ENCODE measurements at places on chromosomes 6 and 20. TPM values are rescaled to one million over a fixed set of nuclear protein-coding genes. Genes with fewer than 3 reads are reported as not detected.
A peak's percentile ranks its signal among the peaks of the same experiment; 100 is the strongest.

DNA sequence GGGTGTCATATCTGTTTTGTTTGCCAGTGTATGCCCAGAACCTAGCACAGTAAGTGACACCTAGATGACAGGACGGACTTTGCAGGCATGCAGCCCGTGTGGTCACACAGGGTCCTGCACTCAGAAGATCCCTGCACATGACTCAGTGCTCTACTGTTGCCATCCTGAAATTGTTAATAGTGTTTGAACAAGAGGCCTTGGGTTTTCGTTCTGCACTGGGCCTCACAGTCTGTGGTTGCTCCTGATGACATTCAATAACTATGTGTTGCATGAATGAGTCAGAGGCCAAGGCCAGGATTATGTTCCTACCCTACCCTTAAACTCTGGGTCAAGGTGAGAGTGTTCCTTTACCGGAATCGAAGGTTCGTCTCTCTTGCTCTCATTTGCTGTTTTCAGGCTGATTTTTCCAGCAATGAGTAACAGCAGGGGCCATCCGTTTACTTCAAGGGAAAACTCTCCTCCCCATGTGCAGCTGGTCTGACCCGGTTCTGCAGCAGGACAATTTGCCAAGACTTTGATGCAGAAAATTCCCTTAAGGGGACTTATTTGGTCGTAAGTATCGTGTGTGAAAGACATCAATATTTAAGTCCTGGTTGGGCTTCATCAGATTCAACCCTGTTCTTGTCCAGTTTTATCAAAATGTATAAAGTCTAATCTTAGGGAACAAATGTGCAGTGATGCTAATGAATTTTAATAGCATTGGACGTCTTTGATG, 13.0 kb upstream of the PFDN4 start:
- DNase-seq: no peak

The EMILIN3 gene
- total RNA-seq: 1.8 TPM

DNA sequence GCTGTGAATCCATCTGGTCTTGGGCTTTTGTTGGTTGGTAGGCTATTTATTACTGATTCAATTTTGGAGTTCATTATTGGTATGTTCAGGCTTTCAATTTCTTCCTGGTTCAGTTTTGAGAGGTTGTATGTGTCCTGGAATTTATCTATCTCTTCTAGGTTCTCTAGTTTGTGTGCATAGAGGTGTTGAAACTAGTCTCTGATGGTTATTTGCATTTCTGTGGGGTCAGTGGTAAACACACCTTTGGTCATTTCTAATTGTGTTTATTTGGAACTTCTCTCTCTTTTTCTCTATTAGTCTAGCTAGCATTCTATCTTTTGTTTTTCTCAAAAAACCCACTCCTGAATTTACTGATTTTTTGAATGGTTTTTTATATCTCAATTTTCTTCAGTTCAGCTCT, 70.1 kb upstream of the IRAK1BP1 start:
- no peak for DNase-seq

GRCh38 chr6:112249489-112249888, 4.9 kb downstream of the LAMA4 start:
- no peak for DNase-seq

GRCh38 chr20:25237610-25238318, 10.1 kb upstream of the PYGB start:
- DNase-seq: peak; percentile 95

The SLC12A5 gene
- not detected for total RNA-seq

GRCh38 chr6:132937466-132937906, 123.1 kb downstream of the RPS12 start:
- no peak for DNase-seq

The RAB44 gene
- 0.12 TPM for total RNA-seq

The RNF182 gene
- 0.67 TPM for total RNA-seq

The ZBTB24 gene
- 4.5 TPM for total RNA-seq

DNA sequence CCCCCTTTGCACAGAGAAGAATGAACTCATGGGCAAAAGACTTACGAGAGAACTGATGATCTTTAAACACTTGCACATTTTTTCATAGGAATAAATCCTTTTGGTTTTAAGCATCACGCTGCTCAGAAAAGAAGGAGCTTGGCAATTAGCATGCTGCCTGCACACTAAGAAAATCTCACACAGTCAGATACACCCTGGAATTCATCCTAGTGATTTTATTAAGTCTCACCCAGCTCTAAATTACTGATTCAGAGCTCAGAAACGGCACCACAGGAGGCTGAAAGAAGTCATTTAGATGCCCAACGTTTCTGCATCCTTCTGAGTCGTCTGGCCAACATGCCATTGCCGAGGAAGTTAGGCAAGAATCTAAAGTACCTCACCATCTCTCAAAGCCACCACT, 18.0 kb upstream of the NRSN1 start:
- no peak for DNase-seq

DNA sequence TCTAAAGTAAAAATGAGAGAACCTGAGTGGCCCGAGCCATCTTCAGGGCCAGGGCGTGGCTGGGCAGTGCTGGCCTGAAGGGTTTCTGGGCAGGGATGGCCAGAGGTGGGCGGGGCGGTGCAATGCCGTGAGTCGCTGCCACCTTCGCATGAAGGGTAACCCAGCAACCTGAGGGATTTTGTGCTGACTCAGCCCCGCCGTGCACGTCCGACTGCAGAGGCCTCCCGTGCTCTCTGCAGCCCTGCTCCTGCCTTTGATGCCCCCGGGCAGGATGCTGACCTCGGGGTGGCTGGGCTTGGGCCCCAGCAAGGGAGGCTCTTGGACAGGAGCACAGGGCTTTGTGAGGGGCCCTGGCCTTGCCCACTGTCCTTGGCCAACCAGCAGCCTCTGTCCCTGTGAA, 81.7 kb upstream of the GATA5 start:
- no peak for DNase-seq

The HINT3 gene
- 16.6 TPM for total RNA-seq

The PPP1R3D gene
- 6.9 TPM for total RNA-seq

The CCM2L gene
- 8.1 TPM for total RNA-seq

The CUL7 gene
- total RNA-seq: 6.5 TPM

The POPDC3 gene
- 57.6 TPM for total RNA-seq

The VSX1 gene
- total RNA-seq: not detected

The NAPB gene
- 4.8 TPM for total RNA-seq

GRCh38 chr6:148570456-148570855, 176.4 kb upstream of the UST start:
- DNase-seq: no peak

DNA sequence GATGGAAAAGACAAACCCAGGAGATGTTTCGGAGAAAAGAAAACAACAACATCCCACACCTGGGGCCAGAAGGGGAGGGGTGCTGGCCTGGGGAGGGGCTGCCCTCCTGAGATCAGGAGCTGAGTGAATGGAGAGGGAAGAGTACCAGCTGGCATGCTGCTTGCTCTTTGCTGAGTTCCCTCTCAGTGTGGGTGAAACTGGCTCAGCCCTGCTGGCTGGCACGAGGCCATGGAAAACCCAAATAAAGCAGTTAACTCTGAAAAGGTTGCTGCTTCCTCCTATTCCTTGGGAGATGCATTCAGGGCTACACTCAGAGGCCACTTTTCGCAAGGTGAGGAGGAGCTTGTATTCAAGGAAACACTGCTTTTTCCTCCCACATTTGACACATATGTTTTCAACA, 8.0 kb upstream of the KCNK16 start:
- no peak for DNase-seq

DNA sequence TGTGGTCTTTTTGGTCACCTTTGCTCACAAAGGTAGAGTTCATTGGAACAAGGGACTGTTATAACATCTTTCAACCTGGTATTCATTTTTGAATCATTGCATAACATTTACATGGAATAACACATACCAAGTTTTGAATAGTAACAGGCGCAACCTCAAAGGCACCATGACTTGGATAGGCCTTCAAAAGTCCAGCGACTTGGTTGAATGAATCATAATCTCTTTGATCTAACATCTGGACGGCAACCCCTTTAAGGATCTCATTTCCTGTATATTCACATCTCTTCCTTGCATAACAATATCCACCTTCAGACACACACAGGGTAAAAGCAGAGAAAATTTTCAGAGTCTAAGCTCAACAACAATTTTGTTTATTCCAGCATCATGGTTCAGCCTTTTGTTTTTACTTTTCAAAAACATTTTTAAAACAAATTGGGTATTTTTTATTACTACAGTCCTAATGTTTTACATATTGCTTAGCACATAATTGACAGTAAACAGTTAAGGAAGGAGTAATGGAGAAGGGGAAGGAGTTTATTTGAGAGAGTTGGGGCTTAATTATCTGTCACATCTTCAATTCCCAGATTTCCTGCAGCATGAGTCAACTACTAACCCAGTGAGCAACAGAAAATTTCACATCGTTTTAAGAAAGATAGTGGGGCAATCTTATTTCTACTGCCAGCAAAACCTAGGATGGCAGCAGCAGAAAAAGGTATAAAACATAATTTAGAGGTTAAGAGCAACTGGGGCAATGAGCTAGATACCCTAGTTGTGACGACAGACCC, 41.8 kb upstream of the F13A1 start:
- no peak for DNase-seq

- DNase-seq: no peak
These were observed 2.1 kb downstream of the CPNE1 start for GRCh38 chr20:35662551-35662950.

- no peak for DNase-seq
These were observed 3.8 kb downstream of the TFEB start for GRCh38 chr6:41731561-41732086.

The GPR63 gene
- 0.37 TPM for total RNA-seq

The MAP3K5 gene
- total RNA-seq: 11.9 TPM

DNA sequence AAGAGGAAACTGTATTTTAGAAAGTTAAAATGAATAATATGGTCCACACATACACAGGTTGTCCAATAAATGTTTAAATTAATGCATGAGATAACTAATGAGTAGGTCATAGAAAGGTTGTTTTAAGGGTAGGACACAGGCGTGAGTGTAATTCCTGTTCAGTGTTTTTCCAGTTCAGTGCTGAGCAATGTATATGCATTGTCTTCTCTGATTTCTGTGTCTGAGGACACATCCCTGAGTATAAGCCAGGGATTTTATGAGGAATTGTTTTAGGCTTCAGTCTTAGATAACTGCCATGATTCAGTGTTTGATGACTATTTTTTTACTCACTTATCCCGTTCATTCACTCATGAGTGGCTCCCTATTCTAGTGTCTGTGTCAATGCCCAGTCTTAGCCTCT, 298.5 kb upstream of the TBX18 start:
- DNase-seq: no peak

DNA sequence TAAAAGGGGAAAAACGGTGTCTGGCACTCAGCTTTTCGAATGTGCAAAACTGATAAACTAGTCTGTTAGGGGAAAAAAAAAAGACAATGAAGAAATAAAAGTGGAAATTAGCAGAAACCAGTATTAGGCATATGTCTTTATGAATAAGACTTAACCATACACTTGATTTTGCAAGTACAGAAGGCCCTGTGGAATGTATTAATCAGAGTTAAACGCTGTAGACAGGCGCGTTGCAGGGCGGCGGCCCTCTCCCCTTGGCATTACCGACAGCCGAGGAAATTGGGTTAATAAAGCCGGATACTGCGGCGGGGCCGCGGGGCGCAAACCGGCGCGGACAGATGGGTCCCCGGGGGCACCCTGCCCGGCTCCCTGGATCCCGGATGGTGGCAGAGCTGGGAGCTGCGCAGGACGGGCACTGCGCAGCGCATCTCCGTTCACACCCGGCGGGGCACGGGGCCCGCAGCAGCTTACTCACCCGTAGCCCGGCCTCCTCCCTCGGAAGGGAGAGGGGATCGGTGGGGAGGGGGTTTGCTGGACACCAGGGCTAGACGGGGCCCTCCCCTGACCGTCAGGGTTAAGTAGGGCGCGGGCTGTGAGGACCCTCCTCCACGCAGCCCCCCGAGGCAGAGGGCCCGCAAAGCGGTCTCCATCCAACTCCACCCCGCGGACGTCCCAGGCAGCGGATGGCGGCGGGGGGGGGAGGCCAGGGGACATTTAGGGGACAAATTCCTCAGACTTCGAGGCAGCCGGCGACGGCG, 2.0 kb downstream of the BHLHE23 start:
- DNase-seq: no peak

- DNase-seq: no peak
These were observed 164.9 kb downstream of the PLCB4 start for GRCh38 chr20:9233804-9234203.

GRCh38 chr6:51830666-51831065, 256.7 kb downstream of the PKHD1 start:
- DNase-seq: no peak

The KHDC1 gene
- 1.8 TPM for total RNA-seq

- peak; percentile 60 for DNase-seq
These were observed 968 bp downstream of the PHF3 start for GRCh38 chr6:63636518-63637021.

- DNase-seq: no peak
These were observed 4.4 kb upstream of the MEP1A start for GRCh38 chr6:46788791-46789190.

DNA sequence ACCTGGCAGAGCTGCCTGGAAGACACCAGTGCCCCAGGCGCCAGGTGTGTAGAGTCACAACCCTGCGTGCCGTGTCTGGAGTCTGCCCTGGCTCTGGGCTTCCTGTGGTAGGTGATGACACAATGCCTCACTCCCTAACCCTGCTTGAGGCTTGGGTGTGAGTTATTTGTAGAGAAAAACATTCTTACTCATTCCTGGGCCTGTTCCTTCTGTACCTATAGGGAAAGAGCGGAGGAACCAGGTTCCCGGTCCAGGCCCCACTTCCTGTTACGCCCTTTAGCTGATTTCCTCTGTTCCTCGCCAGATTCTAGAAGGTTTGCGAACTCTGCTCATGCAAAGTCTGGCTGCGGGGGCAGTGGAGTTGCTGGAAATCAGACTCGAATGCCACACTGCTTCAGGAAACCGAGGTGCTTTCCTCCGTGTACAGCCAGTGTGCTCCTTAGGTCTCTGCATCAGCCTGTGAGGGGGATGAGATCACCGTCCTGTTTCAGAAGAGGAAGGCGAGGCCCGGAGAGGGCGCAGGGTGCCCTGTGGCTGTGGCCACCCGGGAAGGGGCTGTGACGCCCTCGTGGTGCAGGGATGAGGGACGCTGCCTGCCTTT, 67.1 kb upstream of the DUSP22 start:
- peak; percentile 57 for DNase-seq

The OR2B6 gene
- total RNA-seq: not detected

DNA sequence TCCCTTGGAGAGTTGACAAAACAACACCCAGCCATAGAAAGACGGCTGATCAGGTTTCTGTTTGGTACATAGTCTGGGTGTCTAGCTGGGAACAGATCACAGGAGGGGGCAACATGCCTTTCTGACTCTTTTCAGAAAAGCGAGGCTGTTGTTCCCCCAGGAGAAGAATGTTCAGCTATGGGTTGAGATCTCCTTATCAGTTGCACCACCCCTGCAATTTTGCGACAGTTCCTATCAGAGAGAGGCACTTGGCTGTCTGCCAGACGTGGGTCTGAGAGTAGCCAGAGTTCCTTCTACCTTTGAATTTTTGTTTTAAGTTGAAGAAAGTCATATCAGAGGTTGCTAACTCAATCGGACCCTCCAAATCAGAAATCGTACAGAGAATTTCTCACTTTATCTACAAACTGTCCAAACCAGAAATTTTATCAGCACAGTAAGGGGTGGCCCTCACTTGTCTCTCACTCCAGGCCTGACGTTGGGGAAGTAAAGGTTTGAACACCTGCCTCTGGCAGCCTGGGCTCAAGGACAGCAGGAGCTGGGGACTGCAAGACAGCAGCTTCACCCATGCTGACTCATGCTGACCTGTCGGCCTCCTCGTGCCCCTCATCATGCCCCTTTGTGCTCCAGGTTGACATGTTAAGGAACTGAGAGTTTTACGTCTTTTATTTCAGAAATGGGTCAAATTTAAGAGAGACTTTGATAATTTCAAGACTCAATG, 42.3 kb downstream of the TMC2 start:
- no peak for DNase-seq
